ENCODE measurements at places on chromosomes 7 and 10.

DNA sequence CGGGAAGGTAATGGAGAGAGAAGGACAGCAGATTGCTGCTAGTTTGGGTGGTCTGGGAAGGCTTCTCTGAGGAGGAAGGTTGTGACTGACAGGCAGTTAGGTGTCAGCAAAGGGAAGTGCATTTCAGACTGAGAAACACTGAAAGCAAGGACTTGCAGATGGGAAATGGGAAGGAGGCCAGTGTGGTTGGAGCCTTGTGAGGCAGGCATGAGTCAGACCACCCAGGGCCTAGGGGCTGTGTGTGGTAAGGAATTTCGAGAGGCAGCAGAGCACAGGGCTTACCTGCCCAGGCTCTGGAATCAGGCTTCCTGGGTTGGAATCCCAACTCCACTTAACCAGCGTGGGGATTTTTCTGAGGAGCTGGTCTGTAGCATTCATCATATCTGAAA is 53.5 kb downstream of the NRF1 start:
- DNase-seq = peak; percentile 78

DNA sequence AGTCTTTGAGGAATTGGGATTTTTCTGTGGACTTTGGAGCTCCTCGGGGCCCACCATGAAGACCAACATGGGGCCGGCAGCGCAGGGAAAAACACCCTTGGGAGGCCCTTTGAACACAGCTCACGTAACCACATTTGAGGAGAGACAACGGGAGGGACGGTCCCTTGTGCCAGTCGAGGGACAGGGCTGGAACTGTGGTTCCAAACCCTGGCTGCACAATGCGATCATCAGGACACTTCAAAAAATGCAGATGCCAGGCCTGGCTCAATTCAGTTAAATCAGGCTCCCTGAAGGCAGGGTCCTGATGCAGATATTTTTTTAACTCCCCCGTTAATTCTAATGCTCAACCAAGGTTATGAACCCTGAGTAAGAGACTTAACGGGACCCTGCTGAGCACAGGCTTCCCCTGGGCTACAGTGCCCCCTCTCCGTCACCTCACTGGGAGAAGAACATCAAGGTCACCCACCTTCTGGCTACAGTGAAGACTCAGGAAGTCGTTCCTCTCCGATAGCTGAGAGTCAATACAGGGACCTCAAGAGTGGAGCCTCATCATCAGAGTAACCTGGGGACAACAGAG is 30.4 kb downstream of the LYZL1 start:
- no peak for DNase-seq

DNA sequence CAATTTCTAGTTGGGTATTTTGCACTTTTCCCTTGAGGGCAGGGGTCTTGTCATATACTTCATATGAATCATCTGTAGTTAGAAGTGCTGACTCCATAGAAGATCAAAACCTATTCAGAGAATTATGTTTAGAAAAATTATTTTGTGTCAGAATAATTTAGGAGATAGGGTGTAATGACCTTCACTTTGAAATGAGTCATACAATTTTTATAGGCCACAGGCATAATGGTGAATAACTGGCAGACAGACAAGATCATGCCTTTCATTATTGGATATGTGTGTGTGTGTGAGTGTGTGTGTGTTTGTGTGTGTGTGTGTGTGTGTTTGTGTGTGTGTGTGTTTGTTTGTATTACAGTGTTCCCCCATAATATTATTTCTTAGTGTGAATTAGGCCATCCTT is 523.0 kb downstream of the ANKRD7 start:
- no peak for DNase-seq

- peak; percentile 55 for DNase-seq
These were observed 171.2 kb downstream of the ARHGAP21 start for GRCh38 chr10:24552346-24553016.

GRCh38 chr7:85119934-85120333 is 66.9 kb downstream of the SEMA3D start:
- DNase-seq = no peak

DNA sequence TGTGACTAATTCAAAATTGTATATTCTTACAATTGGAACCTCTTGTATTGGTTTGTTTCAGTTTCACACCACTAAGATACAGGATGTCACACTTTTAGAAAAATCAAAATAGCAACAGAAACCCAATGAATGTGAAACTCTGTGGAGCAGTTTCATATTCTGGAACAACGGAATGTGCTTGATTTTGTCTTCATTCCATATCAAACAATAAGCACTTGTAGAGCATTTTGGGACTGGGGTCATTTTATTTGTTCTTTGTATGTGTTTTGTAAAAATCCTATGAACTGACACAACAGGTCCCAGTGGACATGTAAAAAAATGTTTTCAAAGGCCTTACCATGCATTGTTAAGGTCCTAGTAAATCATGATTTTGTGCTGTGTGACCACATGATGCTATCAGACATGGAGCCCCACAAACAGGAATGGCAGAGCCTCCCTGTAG is 123.1 kb downstream of the DKK1 start:
- DNase-seq = no peak

DNA sequence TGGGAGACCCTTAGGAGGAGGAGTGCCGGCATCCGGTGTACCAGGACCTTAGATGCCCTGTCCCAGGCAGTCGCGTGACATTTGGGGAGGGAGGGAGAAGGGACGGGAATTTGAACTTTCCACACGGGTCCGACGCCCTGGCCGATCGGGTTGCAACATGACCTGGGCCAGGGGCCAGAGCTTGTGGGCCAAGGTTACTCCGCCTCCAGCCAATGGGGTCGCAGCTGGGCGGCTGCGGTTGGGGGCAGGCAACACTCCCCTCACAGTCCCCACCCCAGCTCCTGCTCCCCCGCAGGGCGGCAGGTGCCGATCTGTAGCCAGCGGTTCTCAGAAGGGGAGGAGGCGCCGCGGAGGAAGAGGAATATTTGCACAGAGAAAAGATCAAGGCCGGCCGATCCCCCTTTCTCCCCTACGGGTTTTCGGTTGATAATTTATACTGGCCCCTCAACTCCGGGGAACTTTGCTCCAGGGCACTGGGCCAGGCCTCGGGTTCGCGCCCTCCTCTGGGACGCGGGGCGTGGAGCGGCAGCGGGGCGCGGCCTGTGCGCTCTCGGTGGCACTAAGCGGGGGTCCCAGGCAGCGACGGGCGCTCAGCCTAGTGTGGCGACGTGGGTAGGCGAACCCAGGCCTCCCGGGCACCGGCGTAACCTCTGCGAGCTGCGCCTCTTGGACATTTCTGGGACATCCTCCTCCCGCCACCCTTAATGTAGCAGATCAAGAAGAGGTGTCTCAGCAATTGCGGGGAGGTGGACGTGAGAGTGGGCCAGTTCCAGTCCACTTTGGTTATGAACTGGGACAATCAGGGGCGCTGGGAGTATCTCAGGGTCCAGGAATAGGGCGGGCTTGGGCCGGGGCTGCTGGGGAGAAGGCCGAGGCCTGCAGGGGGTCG is 1.2 kb downstream of the MLXIPL start:
- DNase-seq = no peak

GRCh38 chr7:17530244-17530643 is 231.8 kb downstream of the AHR start:
- DNase-seq = no peak

DNA sequence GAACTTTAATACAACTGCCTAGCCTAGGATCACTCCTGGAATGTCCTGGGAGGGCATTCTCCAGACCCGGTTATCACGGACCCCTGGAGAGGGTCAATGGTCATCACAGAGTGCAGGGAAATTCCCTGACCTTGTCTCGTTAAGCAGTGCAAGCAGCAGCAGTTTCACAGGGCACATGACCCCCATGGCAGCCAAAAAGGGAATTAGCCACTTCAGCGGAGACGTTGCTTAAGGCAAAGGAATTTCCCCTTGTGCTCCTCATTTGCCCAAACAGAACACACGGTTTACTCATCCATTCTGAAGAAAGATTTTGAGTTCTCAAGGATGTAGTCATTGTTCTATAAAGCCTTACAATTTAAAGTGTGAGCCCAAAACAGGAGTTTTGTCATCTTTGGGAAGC is 260.3 kb downstream of the SNX13 start:
- DNase-seq = peak; percentile 48

DNA sequence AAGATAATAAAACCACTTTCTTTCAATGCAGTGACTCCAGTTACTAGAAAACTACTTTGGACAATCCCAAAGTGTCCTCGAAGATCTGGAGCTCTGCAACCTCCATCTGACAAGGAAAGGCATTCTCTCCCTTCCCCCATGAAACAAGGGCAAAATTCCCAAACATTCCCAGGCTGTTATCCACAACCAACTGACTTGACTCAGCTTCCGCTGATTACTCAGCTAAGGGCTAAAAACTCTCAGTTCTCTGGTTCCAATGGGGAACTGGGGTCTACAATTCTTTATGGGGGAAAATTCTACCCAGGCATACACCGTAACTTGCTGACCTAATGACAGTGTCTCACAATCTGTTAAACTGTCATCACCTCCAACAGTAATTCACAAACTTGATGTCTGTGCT is 48.4 kb downstream of the SFMBT2 start:
- DNase-seq = peak; percentile 41

DNA sequence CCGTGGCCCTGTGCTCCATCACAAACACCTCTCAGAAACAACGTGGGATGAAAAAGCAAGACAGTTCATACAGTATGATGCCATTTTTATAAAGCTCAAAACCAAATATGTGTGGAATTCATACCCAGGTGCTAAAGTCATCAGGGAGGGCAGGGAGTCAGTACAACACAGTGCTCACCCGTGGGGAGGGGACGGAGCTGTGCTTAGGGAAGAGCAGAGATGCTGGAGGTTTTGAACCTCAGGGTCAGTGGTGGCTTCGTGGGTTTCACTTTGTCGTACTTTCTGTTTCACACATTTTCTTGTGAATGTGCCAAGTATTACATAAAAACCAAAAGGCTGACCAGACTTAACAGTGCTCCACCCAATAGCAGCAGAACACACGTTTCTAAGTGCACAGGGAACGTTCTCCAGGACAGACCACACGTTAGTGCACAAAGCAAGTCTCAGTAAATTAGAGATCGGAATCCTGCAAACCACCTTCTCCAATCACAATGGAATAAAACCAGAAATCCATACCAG is 21.2 kb downstream of the ZMIZ2 start:
- peak; percentile 49 for DNase-seq

GRCh38 chr7:11456574-11456973 is 375.4 kb downstream of the THSD7A start:
- DNase-seq = no peak

DNA sequence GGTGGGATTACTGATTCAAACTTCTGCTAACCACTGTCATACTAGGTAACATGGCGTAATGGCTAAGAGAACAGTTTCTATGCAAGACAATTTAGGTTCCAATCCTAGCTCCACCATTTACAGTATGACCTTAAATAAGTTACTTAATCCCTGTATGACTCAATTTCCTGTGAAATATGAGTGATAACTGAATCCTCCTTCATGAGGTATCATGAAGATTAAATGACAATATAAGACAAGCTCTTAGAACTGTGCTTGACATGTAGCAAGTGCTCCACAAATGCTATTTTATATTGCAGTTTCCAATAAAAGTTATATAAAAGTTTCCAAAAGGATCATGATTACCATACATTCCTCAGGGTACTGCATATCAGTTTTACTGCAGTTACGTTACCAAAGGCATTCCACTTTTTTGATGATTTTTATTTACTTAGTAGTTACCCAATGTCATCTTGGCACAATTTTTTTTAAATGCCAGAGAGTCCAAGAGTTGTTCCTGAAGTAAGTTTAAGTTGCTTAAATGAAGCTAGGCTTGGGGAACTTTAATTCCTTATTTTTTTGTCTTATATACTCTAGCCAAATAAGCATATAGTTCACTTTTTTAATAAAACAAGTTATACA is 7.1 kb downstream of the DOCK4 start:
- no peak for DNase-seq

DNA sequence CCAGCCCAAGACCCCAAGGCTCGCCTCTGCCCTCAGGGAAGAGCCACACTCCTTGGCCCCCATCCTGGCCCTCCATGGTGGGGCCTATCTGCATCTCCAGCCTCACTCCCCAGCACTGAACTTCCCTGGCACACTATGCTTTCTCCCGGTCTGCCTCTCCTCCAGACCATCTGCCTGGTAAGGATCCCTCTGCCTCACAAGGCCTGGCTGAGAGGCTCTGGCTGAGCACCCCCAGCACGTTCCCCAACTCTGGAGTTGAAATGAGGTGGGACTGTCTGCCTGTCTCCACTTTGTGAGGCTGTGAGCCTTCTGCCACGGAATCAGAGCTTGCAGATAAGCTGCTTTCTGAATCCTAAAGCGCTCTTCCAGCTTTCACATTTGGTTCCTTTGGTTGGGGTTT is 220.7 kb downstream of the TNS3 start:
- peak; percentile 40 for DNase-seq

GRCh38 chr10:126468467-126468866 is 80.2 kb upstream of the ADAM12 start:
- no peak for DNase-seq

DNA sequence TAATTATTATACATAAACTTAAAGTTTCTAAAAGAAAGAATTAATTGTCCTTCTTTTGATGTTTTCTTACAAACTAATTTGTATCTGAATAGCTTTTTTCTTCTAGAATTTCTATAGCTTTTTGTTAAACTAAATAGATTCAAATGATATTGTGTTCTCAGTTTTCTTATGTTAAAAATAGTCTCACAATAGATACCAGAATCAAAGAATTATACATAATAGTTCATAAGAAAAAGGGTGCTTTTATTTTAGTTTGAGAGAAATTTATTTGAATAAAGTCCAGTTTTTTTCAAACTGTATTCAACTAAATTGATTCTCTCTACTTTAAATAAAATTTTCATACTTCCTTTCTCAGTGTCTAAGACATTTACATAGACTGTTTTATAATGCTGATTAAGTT is 274.8 kb downstream of the SEMA3D start:
- DNase-seq = no peak

DNA sequence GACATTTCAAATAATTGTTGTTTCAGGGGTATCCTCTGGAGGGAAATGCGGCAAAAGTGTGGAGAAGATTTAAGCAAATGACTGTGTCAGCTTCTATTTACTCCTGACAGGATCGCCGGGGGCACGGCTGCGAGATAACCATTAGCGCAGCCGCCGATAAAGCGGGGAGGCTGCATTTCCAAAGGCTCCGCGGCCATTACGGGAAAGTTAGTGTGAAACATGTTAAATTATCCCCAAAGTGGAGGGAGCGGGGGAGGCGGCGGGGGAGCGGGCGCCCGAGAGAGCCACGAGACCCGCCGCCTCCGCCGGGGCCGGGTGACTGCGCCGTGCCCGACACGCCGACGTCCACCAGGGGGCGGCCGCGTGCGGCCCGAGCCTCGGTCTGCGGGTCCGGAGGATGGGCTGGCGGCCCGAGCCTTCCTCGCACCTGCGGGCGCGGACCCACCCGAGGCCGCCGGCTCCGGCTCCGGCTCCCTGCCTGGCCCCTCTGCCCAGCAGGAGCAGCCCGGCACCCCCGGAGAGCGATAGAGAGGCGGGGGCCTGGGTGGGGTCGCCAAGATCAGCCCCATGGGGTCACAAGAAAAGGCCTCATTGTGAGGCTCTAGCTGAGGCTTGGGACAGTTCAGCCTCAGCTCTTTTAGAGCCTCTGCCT is 74.4 kb upstream of the PAX2 start:
- peak; percentile 87 for DNase-seq

GRCh38 chr7:25839084-25839769 is 312.8 kb upstream of the NFE2L3 start:
- DNase-seq = no peak

DNA sequence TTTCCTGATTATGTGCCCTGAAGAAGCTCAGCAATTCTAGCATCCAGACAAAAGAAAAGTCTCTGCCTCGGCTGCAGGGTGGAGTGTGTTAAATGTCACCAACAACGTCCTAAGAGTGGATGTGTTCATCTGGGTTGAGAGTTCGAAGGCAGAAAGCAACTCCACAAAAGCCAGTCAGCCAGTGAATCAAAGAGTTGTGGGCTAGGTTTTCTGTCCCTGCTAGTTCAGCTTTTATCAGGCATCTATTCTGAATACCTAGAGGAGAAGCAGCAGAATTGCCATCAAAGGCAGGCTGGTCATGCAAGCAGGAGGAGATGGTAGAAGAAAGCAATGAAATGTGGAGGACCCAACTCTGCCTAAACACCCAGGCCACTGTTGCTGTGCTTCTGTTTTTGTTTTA is 205.2 kb downstream of the KLF6 start:
- DNase-seq = no peak
